A549 treated with RU486 at 1 μM for 4 hours (cell line): ENCODE measurements at places on chromosomes 1 and 21. TPM values are rescaled to one million over a fixed set of nuclear protein-coding genes. Genes with fewer than 3 reads are reported as not detected.

The HTR1D gene
- 10.8 to 12.6 TPM (median 11.8 TPM) in 5 replicates for total RNA-seq

The CLCA4 gene
- not detected in 5 replicates for total RNA-seq

The MIGA1 gene
- total RNA-seq, result 2.4 to 6.6 TPM (median 6.0 TPM) in 5 replicates

The C1orf52 gene
- 20.2 to 32.4 TPM (median 21.1 TPM) in 5 replicates for total RNA-seq

The AMY1C gene
- total RNA-seq, result not detected in 5 replicates

The FCER1A gene
- not detected in 5 replicates for total RNA-seq

The HLX gene
- 5.1 to 5.7 TPM (median 5.5 TPM) in 5 replicates for total RNA-seq
